ENCODE measurements at places on chromosomes 12 and 14.

- no peak for DNase-seq
Observed at GRCh38 chr12:100403446-100403845, 46.6 kb downstream of the SLC17A8 start.

GRCh38 chr14:104192883-104193245 is 54.5 kb downstream of the KIF26A start:
- DNase-seq: no peak

DNA sequence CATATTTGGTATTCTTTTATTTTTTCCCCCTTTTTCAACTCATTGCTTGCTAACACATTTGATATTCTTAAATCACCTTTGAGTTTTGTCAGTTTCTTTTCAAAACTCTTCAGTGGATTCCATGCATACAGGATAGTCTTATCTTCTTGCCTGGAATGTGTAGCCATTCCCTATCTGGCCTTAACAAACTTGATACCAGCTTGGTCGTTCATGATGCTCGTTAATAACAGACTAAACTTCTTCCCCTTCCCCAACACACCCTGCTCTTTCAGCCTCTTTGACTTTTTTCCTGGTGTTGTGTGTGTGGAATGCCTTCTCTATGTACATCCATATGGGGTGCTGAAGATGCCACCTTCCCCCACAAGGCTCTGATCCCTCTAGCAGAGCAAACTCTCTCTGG is 17.7 kb upstream of the CALM1 start:
- DNase-seq: no peak

- no peak for DNase-seq
Observed at GRCh38 chr12:68508576-68508975, 102.1 kb upstream of the RAP1B start.

DNA sequence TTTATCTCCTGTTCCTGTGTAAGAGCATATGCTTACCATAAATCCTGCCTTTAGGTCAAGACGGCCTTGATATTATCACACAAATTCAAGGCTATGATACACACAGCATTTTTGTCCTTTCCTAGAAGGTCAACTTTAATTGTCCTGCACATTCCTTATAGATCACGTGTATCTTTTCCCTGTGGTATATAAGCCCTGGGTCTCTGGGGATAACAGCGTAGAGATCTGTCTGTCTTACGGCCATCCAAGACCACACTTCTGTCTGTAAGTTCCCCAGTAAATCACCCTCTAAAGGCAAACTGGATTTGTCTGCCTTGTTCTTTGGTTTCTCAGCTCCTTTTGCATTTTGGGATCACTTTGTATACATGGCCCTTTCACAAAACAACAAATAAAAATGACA is 69.5 kb upstream of the TCL1B start:
- DNase-seq: no peak

GRCh38 chr12:93603762-93604161 is 31.3 kb downstream of the SOCS2 start:
- no peak for DNase-seq

- no peak for DNase-seq
Observed at GRCh38 chr14:71533390-71533789, 398.8 kb upstream of the RGS6 start.

GRCh38 chr12:92085736-92086040 is 60.0 kb downstream of the BTG1 start:
- DNase-seq: no peak

DNA sequence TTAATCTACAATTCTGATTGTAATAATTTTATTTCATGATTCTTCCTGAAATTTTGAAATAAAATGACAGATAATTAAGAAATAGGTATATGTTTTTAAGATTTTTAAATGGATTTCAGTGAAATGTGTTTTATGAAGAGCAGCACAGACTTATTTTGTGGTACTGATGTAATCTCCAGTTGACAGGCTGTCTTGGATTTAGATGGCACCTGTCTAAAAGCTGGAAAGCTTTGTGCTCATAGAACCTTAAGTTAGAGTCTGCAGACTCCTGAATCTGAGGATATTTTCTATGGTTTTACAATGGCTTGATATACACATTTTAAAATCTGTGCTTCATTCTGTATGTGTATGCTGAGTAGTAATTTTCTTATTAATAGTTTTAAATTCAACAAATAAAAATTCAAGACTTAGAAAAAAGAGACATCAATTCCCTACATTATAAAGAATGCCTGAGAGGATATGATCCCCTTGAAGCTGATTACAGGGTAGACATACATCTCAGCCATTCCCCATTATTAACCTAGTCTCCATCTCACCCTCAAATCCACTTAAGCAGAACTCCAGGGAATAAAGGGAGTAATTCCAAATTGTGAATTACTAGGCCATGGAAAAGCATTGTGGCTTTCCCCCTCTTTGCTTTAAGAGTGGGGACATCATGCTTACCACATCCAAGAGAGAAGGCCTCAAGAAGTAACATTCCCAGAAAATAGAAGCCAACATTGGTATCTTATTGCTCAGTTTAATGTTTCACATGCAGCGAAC is 33.7 kb upstream of the ACSS3 start:
- DNase-seq: no peak
